Aorta (tissue), 5 donors: ENCODE measurements at places on chromosomes 2 and 18. TPM values are rescaled to one million over a fixed set of nuclear protein-coding genes. Genes with fewer than 3 reads are reported as not detected.

The NT5C1B gene
- not detected for total RNA-seq

The ASXL3 gene
- total RNA-seq: 5.1 TPM

The L3MBTL4 gene
- total RNA-seq: 4.2 TPM

The APOB gene
- total RNA-seq: 5.9 TPM

The MOB4 gene
- total RNA-seq: 36.1 TPM

The EN1 gene
- not detected for total RNA-seq

The DNAH7 gene
- 1.8 TPM for total RNA-seq

The ABCB11 gene
- total RNA-seq: 0.21 TPM

The ALK gene
- 0.30 TPM for total RNA-seq

The CNNM3 gene
- total RNA-seq: 11.1 TPM

DNA sequence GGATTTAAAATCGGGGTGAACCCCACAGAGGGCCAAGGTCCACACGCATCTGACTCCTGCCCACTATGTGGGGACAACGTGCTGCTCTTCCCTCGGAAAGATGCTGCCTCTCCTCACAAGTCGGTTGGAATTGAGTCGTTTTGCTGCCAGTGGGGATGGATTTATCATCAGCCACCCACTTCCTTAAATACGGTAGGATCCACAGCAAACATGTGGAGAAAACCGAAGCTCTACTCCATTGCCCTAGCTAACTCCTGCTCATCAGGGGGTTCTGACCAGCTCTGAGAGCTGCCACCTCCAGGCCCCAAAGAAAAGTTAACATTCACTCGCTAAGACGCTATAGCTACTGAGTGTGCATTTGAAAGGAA is 80.9 kb downstream of the CHRNA1 start:
- peak overlapping the region; percentile 64 for H3K27ac ChIP-seq
- peaks cover 4% of the 10 kb centered on the region for H3K4me1 ChIP-seq
- H3K4me3 ChIP-seq: peak overlapping the region; percentile 65
- no peaks in the 10 kb centered on the region for H3K36me3 ChIP-seq
- no peak for DNase-seq

DNA sequence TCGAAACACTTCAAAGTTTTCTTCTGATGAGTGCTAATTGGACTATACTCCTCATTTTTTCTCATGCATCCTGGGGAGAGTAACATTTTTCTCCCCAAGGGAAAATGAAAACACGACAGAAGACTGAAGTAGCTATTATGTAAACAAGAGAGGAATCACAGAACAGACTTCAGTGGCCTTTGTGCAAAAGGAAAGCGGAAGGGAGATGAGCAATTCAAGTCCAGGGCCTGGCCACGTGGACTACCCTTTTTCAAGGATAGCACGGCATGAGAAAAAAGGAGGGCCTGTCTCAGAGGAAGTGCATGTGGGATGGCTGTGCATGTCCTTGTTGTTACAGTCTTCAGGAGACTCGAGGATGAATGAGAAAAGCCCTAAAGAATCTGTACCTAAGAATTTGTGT is 43.8 kb upstream of the KCNE4 start:
- H3K4me1 ChIP-seq: no peaks in the 10 kb centered on the region
- no peaks in the 10 kb centered on the region for H3K27me3 ChIP-seq
- DNase-seq: no peak

DNA sequence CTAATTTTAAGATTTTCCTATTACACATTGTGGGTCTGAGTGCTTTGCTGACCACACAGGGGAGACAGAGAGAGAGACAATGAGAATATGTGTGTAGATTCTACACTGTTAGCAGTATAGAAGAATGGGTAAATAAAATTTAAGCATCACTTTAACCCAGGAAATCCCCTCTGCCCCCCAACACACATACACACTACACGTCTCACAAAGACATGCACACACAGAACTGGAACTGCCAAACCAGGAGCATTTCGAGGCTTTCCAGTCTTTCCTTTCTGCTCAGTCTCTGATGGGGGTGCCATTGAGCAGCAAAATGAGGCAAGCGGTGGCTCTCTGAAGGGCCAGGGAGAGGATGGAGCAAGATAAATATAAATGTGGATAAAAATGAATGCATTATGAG is 2.5 kb downstream of the MERTK start:
- H3K4me3 ChIP-seq: no peak overlapping the region
- H3K36me3 ChIP-seq: no peaks in the 10 kb centered on the region
- DNase-seq: no peak
- no peaks in the 10 kb centered on the region for H3K4me1 ChIP-seq

- no peak overlapping the region for H3K4me3 ChIP-seq
- H3K36me3 ChIP-seq: no peaks in the 10 kb centered on the region
- no peaks in the 10 kb centered on the region for H3K27me3 ChIP-seq
- no peak overlapping the region for H3K27ac ChIP-seq
Measured at GRCh38 chr2:157192445-157193423, 64.8 kb upstream of the GALNT5 start.

DNA sequence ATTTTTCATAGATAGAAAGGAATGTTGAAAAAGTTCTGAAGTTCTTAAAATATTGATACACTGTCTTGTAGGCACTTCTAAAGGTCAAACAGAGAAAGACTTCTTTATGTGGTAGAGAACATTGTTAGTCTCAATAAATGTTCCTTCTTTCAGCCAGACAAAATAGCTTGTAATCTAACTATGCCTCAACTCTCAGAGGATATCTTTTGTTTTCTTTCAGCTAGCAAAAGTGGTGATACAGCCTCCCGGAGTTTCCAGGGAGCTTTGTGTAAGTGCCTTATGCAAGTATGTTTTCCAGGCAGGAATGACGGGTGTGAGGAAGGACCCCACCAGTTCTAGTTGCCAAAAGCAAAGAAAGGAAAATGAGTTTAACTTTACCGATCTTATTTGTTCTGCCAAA is 452.1 kb upstream of the ST6GAL2 start:
- no peak overlapping the region for H3K27ac ChIP-seq
- H3K36me3 ChIP-seq: no peaks in the 10 kb centered on the region
- no peak overlapping the region for H3K4me3 ChIP-seq

DNA sequence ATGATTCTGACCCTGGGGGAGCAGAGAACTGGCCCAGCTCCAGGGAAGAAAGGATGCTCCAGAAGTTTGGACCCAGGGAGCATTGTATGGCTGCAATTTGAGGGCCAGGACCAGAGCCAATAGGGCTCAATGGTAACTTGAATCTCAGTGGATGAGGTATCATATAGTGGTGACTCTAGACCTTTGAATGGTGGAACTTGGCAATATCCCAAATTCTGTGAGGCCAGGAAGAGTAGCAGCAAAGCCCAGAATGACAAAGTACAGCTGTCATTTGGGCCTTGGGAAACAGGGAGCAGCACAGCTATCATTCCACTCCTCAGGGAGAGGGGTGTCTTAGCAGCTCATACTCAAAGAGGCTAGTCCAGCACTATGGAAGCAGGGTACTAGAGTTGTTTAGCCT is 332.9 kb upstream of the RBMS1 start:
- DNase-seq: no peak
- no peaks in the 10 kb centered on the region for H3K4me1 ChIP-seq
- H3K36me3 ChIP-seq: no peaks in the 10 kb centered on the region
- no peak overlapping the region for H3K4me3 ChIP-seq

DNA sequence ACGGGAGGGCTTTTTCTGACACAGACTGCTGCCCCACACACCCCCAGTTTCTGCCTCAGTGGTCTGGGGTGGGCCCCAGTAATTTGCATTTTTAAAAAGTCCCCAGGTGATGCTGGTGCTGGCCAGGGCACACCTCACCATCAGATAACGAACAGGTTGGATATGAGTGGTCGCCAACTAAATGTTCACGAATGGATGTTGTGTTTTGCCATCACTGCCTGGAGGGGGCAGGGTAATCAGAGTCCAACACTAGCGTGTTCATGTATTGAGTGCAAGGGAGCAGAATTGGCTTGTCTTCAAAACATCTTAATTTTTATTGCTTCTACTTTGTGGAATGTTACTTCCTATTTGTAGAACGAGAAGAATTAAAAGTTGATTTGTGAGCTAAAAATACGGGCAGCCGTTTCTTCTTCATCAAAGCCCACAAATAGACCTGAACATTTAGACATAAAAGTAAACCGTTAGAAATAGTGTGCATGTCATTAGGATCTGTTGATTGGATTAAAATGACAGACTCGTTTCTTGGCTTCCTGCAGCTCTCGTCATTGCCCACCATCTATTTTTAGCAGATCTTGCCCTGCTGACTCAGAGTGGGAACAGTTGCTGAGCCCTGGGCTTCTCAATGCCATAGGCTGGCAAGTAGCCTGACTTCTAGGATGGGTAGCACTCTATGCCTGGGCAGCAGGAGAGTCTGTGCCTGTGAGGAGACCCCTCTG is 45.2 kb downstream of the NCK2 start:
- H3K27ac ChIP-seq: peak overlapping the region; percentile 46
- no peaks in the 10 kb centered on the region for H3K27me3 ChIP-seq
- H3K36me3 ChIP-seq: no peaks in the 10 kb centered on the region
- DNase-seq: peak; percentile 80

- H3K36me3 ChIP-seq: no peaks in the 10 kb centered on the region
- no peak for DNase-seq
- no peak overlapping the region for H3K27ac ChIP-seq
- no peak overlapping the region for H3K4me3 ChIP-seq
- H3K4me1 ChIP-seq: peaks cover 4% of the 10 kb centered on the region
Measured at GRCh38 chr2:120474486-120474885, 128.6 kb downstream of the INHBB start.

- no peaks in the 10 kb centered on the region for H3K27me3 ChIP-seq
- H3K36me3 ChIP-seq: peaks cover 4% of the 10 kb centered on the region
- H3K4me1 ChIP-seq: no peaks in the 10 kb centered on the region
- no peak for DNase-seq
- H3K4me3 ChIP-seq: no peak overlapping the region
- H3K27ac ChIP-seq: no peak overlapping the region
Measured at GRCh38 chr2:171972329-171972982, 27.3 kb upstream of the METAP1D start.

GRCh38 chr2:152549423-152549822 is 167.8 kb downstream of the PRPF40A start:
- no peaks in the 10 kb centered on the region for H3K36me3 ChIP-seq
- DNase-seq: no peak
- H3K4me3 ChIP-seq: no peak overlapping the region
- H3K27ac ChIP-seq: no peak overlapping the region

GRCh38 chr2:41934329-41934958 is 113.4 kb upstream of the PKDCC start:
- H3K36me3 ChIP-seq: no peaks in the 10 kb centered on the region
- H3K27me3 ChIP-seq: no peaks in the 10 kb centered on the region
- no peak overlapping the region for H3K4me3 ChIP-seq
- no peak for DNase-seq
- peak overlapping the region; percentile 7 for H3K27ac ChIP-seq
- H3K4me1 ChIP-seq: peaks cover 8% of the 10 kb centered on the region

- no peaks in the 10 kb centered on the region for H3K4me1 ChIP-seq
- H3K27ac ChIP-seq: no peak overlapping the region
- no peak overlapping the region for H3K4me3 ChIP-seq
- H3K27me3 ChIP-seq: no peaks in the 10 kb centered on the region
Measured at GRCh38 chr2:188345020-188345419, 53.3 kb downstream of the GULP1 start.

- H3K4me1 ChIP-seq: no peaks in the 10 kb centered on the region
- H3K4me3 ChIP-seq: no peak overlapping the region
- DNase-seq: no peak
- H3K36me3 ChIP-seq: no peaks in the 10 kb centered on the region
- no peak overlapping the region for H3K27ac ChIP-seq
Measured at GRCh38 chr18:76361219-76361618, 133.8 kb downstream of the ZNF516 start.

DNA sequence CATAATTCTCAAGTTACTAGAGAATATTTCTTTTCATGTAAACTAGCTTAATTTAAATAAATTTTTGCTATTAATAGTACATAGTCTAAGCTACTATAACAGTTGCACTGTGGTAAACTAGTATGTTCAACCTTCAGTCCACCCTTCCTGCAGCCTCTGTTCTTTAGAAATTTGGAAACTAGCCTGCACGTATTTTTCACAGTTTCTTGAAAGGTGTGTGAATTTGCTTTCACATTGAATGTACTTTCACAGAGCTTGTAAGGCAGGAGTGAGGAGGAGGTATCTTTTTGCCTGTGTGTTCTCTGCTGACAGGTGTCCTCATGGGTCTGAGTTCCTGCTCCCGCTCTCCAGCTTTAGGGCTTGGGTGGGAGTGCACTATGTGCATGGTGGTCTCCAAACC is 117.5 kb downstream of the ATP9B start:
- no peak overlapping the region for H3K4me3 ChIP-seq
- no peaks in the 10 kb centered on the region for H3K27me3 ChIP-seq
- DNase-seq: no peak
- H3K36me3 ChIP-seq: no peaks in the 10 kb centered on the region
- no peak overlapping the region for H3K27ac ChIP-seq
- H3K4me1 ChIP-seq: no peaks in the 10 kb centered on the region

- peaks cover 8% of the 10 kb centered on the region for H3K4me1 ChIP-seq
- no peak overlapping the region for H3K4me3 ChIP-seq
- H3K36me3 ChIP-seq: no peaks in the 10 kb centered on the region
- no peak overlapping the region for H3K27ac ChIP-seq
- no peaks in the 10 kb centered on the region for H3K27me3 ChIP-seq
Measured at GRCh38 chr18:58970943-58971790, 106.5 kb downstream of the ZNF532 start.

DNA sequence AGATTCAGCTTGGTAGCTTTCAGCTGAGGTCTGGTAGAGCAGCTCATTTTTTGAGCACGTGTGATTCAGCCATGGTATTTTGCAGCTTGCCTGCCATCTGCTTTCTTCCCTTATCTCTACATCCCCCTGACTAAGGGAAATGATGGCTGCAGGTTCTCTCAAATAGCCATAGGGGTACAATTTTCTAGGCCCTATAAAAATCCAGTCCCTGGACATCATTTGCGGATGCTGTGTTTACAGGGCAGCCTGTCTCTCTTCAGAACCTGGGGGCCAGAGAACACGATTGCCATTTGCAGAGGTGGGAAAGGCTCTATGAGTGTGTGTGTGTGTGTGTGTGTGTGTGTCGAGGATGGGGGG is 442.7 kb upstream of the MEIS1 start:
- H3K4me3 ChIP-seq: no peak overlapping the region
- no peaks in the 10 kb centered on the region for H3K27me3 ChIP-seq
- no peak for DNase-seq
- H3K27ac ChIP-seq: no peak overlapping the region

- no peak overlapping the region for H3K27ac ChIP-seq
- peaks cover 5% of the 10 kb centered on the region for H3K4me1 ChIP-seq
- no peaks in the 10 kb centered on the region for H3K36me3 ChIP-seq
- DNase-seq: peak; percentile 75
Measured at GRCh38 chr2:105812180-105813044, 67.7 kb downstream of the NCK2 start.

- H3K27me3 ChIP-seq: no peaks in the 10 kb centered on the region
- no peak overlapping the region for H3K4me3 ChIP-seq
- peaks cover 4% of the 10 kb centered on the region for H3K4me1 ChIP-seq
- no peak for DNase-seq
Measured at GRCh38 chr2:30580391-30580790, 133.3 kb downstream of the LCLAT1 start.

- H3K27me3 ChIP-seq: no peaks in the 10 kb centered on the region
- no peak for DNase-seq
- no peak overlapping the region for H3K4me3 ChIP-seq
- H3K27ac ChIP-seq: no peak overlapping the region
Measured at GRCh38 chr2:147689220-147689909, 155.5 kb upstream of the ACVR2A start.
